ENCODE measurements at places on chromosomes 1 and 21.

GRCh38 chr1:178689769-178690168 lies 35.3 kb upstream of the RALGPS2 start:
- no peak for DNase-seq

DNA sequence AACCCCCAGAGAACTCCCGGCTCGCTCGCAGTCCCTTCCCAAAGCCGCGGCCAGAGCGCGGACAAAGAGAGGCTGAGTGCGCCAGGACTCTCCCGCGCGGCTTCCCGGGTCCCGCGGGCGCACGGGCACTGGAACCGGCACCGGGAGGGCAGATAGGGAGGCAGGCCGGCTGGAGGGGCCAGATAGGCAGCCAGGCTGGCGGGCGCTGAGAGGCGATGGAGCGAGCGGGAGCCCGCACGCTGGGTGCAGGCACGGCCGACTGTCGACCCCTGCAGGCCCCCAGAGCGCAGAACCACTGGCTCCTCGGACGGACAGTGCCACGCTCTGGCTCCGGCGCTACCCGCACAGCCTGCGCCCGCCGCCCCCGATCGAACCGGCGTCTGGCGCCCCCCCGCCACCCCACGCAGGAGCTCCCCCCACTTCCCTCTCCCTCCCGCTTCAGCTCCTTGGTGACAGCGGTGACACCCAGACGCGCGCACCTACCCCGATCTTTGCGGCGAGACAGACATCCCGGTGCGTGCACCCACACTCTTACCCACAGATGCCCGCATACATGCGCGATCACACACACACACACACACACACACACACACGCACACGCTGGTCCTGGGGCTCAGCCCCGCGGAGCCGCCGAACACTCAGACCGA lies 534 bp downstream of the SLC6A9 start:
- DNase-seq, result no peak

DNA sequence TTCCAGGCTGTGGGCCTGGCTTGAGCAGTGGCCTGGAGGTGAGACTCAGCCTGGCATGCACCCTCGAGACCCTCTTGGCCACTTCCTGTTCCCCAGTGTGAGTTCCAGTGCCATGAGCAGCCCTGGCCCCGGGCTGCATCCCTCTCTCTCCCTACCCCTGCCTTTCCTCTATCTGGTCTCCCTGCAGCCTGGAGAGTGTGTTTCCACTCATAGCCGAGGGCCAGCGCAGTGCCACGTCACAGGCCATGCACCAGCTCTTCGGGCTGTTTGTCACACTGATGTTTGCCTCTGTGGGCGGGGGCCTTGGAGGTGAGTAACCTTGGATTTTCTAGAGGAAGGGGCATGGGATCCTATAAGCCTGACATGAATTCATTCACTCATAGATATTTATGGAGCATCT lies 13.6 kb downstream of the RHBG start:
- no peak for DNase-seq

- no peak for DNase-seq
These were observed 66.7 kb downstream of the TLR5 start for GRCh38 chr1:223076362-223076761.

DNA sequence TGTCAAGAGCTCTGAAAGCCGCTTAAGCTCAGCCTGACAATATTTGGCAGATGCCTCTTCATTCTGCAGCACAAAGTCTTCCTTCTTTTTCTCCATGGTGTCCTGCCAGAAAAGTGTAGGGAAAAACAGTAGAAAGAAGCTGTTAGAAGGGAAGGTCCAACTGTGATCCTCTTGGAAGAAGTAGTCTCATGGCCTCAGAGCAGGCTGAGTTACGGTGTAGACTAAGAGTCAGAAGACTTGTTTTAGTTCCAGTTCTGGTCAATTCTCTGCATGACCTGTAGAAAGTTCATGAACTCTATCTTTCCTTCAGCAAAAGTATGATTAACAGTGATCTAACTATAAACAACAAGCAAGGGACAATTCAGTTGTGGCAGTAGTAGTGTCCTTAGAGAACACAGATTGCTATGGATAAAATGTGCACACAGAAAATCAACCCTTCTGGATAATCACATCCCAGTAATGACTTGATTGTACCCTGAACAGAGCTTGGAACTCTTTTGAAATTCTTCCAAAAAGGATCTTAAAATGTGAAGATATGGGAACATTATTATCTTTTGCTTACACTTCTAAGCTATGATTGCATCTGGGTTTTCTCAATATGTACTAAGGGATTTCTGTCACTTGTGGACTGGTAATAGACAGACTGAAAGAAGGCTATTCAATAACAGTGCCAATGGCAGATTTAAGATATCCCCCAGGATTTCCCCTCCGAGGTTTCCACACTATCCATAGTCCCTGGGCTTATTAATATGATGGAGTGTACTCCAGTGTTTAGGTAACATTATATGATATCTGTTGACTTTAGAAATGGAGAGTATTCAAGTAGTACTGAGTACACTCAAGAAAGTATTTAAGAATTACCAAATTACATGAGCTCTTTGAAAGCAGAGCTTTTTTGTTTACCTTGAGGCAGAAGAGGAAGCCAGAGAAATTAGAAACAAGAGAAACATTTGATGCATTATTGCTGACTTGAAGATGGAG lies 22.1 kb upstream of the GBP2 start:
- DNase-seq, result no peak

DNA sequence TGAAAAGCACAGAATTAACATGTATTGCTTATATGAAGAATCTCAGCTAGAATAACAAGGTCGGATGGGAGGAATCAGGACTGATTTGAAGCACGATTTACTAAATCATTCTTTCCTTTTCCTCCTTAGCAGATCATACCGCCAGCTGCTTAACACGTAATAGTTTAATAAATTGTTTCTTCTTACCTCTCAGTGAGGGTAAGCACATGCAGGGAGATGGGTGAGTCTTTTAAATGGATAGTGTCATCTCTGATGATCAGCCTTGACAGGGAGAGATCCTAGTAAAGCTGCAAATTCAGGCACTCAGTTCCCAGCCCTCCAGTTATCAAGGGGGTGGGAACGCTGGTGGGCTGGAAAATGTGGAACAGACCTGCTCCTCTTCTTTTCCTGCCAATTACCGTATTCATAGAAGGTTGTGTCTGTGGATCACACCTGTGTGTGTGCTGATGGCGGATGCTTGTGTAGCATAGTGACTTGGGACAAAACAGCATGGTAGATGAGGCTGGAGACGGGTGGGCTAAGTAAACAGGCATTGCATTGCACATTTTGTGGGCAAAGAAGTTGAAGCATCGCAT lies 30.7 kb downstream of the NTPCR start:
- DNase-seq, result no peak

DNA sequence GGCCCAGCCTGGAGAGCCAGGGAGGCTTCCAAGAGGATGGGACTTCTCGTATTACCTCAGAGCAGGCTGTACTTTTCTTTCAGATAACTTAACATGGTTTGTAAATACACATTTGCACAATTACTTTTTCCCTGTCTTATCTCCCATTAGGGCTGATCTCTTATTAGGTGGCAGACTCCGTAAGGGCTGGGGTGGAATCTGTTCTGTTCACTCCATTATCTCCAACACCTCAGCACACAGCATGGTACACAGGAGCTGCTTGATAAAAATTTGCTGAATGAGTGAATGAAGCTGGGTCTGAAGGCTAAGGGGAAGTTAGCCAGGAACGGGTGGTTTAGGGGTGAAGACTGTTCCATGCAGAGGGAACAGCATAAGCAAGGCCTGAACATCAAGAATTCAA lies 48.9 kb downstream of the LDLRAD2 start:
- no peak for DNase-seq

- no peak for DNase-seq
These were observed 483 bp downstream of the TCEANC2 start for GRCh38 chr1:54053745-54054437.

GRCh38 chr21:44987301-44987885 lies 47.6 kb downstream of the SLX9 start:
- DNase-seq, result no peak

DNA sequence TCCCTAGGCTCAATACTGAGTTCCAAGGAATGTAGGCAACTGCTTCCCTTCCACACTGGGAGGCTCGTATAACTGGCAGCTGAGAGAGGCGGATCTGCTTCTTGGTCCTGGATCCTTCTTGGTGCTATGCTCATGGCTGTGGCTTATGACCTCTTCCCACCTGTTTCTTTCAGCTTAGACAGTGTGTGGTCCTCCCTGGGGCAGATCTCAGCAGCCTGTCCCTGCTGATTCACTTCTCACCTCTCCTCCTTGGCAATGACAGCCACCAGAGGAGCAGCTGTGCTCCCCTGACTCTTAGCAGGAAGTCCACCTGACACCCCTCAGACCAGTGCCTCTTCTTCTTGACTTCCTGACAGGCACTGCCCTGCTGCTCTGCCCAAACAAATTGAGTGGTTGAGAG lies 75.1 kb upstream of the PTGFRN start:
- DNase-seq, result no peak

DNA sequence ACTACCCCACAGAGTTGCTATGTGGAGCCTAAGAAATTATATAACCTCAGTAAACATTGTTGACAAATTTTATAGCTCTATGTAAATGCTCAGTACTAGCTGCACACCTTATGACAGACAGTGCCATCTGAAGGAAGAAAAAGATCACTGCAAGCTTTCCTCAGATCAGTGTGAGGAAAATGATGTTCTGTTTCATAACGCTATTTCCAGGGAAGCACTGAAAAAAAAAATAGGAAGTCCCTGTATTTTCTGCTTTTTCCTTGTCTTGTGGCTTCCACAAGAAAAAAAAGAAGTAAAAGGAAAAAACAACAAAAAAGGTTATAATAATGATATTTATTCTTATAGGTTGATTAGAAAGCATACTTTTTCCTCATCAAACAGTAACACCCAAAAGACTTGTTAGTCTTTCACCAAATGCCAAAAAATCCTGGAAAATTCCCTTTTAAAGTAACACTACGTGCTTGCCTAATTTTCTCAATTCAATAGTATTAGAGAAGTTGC lies 23.2 kb downstream of the LYST start:
- DNase-seq, result no peak

DNA sequence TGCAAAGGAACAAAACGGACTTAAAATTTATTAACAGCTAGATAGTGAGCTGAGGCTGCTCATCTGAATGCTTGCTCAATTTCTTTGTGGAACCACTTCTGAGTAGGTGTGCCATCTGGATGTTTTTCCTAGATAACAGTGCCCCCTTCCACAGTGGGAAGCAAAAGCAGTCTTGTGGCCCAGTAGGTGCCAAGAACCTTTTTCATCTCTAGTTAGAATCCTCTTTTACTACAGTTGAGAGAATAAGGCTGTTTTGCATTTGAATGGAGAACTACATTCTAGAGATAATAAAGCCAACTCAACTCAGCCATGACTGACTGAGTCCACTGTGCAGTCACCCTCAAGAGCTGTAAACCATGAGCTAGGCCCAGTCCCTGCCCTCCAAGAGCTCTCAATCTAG lies 13.3 kb downstream of the F3 start:
- no peak for DNase-seq

DNA sequence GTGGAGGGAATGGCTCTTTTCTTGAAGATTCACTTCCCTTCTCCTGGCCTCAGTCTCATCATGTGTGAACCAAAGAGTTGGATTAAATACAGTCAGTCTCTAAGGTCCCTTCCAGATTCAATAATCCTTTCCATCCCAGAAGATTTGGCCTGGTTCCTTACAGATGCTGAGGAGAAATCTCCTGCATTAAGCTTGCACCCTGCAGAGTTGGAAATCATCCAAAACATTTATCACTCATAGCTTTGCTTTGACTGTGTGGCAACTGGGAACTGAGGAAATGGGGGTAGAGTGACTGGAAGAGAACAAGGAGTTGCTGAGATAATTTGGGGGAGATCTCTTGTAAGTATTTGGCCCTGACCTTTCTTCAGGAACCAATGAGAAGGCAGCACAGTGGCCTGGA lies 220.5 kb upstream of the SGIP1 start:
- DNase-seq, result no peak

DNA sequence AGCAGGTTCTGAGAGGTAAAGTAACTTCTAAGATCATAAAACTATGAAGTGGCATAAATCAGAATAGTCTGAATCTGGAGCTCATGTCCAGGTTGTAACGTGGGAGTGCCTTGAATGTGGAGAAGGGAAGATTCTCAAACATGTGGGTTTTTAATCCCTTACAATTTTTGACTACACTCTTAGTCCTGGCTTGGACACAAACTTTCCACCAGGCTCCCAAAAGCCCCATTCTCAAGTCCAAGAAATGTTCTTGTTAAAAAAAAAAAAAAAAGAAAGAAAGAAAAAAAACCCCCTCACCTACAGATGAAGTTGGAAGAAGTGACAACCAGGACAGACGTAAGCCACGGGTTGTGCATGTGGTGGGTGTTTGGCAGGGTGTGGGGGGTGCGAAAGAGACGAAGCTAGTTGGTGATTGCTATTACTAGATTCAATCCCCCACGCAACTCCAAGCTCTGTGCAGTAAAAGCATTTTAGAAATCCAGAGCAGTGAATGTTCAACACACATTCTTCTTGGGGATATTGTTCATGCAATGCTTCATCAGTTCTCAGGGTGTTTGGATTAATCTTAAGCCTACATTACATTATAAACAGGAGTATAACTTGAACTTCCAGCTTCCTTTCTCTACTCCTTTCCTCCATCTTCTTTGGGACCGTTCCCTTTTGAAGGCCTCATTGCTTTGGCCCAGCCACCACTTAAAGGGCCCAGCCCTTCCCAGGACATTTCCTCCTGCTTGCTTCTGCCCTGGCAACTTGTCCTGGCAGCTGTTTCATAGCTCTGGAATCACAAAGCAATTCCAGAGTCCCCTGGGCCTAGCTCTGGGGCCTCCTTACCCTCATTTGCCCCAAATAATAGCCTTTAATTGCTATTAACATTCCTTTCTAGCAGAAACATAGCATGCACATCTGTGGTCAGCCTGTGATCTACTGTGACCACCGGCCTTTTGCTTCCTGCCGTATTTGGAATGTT lies 41.8 kb downstream of the PHC2 start:
- no peak for DNase-seq

DNA sequence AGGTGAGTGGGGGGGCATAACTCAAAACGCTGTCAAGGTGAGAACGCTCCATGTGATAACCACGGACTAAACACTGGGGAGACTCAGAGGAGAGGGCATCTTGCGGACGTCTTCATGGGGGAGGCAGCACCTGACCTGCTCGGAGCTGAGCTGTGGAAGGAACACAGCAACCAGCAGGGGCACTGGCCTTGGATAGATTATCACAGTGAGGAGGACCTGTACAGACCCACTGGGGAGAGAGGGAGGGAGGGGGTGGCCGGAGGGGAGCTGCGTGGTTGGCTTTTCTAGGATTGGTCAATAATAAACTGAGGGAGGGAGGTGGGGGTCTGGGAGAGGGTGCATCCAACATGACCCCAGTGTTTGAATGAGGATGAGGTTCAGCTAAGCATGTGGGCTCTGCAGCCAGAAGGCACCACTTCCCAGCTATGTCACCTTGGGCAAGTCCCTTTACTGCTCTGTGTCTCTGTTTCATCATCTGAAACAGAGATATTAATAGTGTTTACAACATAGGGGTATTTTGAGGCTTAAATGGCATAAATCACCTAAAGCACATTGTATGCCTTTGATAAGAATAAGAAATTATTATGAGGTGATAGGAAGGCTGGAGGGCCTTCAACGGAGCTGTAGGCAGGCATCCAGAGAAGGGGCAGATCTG lies 123.3 kb downstream of the GRIK3 start:
- DNase-seq, result no peak
